ENCODE measurements at places on chromosomes 1 and 21. TPM values are rescaled to one million over a fixed set of nuclear protein-coding genes. Genes with fewer than 3 reads are reported as not detected.

DNA sequence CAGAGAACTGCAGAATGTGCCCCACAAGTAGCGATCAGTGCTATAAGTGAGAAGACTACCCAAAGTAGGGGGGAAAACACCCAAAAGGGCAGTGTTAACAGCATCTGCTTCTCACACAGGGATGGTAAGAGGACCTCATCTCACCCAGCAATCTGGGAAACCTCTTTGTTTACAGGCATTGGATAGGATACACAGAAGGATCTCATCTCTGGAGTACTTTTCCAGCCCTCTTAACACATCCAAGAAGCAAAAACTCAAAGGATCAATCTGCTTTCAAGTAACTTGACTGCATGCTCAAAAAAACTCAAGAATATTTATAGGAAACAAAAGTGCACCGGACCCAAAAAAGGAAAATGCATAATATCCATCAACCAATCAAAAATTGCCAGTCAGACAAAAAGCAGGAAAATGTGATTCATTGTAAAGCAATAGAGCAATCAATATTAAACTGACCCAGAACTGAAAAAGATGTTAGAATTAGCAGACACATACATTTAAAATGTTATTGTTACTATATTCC, 311.0 kb upstream of the CXADR start:
- DNase-seq: no peak

DNA sequence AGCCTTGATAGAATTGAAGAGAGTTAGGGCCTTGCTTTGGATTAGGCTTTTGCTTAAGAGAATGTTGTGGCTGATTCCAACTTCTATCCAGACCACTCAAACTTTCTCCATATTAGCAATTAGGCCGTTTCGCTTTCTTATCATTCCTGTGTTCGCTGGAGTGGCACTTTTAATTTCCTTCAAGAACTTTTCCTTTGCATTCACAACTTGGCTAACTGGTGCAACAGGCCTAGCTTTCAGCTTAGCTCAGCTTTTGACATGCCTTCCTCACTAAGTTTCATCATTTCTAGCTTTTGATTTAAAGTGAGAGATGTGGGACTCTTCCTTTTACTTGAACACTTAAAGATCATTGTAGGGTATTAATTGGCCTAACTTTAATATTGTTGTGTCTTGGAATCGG, 183.6 kb upstream of the L1TD1 start:
- DNase-seq: peak; percentile 70

- DNase-seq: peak; percentile 19
These were observed 86.8 kb downstream of the LRRC8C start for GRCh38 chr1:89719502-89720306.

GRCh38 chr1:7294636-7295035, 476.5 kb upstream of the VAMP3 start:
- DNase-seq: no peak

GRCh38 chr1:173114346-173114745, 63.6 kb upstream of the TNFSF18 start:
- no peak for DNase-seq

DNA sequence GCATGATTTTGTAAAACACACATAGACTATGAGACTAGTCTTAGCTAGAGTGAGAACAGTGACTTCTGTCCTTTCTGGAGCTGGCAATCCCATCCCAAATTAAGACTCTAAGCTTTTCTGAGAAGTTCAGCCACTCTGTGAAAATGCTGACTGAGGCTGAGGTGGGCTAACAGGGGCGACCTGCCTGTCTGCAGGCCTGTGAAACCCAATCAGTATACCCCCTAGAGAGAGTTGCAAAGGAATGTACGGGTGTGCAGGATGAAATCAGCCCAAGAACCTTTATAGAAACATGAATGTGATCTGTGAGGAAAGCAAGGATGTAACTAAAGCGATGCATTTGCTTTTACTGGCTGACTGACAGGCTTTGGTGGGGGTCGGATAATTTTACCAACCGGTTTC, 16.0 kb upstream of the TBX15 start:
- DNase-seq: no peak

TMPRSS2 gene
- total RNA-seq: 32.8 TPM

- peak; percentile 79 for DNase-seq
These were observed 27.5 kb downstream of the ATP8B2 start for GRCh38 chr1:154352581-154353459.

- peak; percentile 88 for DNase-seq
These were observed 22.7 kb downstream of the PGM1 start for GRCh38 chr1:63615768-63616420.

- DNase-seq: no peak
These were observed 8.2 kb downstream of the TNN start for GRCh38 chr1:175075572-175076568.

GRCh38 chr1:60133848-60134247, 60.3 kb upstream of the C1orf87 start:
- DNase-seq: no peak

SERPINC1 gene
- total RNA-seq: 0.41 TPM

C1orf167 gene
- total RNA-seq: 4.2 TPM

DNA sequence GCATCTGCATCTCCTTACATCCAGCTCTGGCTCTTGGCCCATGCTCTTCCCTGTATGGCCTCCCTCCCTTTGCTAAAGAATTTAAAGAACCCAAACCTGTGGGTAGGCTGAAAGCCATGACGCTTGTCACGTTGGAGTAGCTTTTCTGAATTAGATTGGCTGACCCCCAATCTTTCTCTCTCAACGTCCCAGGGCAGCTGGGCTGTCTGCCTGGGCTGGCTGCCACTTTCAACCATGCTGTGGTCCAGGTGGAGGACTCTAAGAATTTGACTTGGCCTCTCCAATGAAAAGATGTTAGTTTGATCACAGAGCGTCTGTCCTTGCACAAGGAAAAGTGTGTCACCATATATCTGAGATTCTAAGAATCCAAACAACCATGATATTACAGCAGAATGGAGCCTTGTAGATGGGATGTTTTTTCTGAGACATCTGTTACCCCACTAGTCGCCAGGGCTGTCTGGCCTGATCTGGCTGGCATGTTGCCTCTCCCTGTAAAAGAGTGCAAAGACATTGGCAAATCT, 6.5 kb upstream of the IGSF3 start:
- no peak for DNase-seq

CYP4A11 gene
- 23.0 TPM for total RNA-seq

GRCh38 chr1:107003972-107004371, 52.5 kb upstream of the PRMT6 start:
- DNase-seq: no peak

- DNase-seq: peak; percentile 96
These were observed 14.8 kb upstream of the WASF2 start for GRCh38 chr1:27504588-27505419.

DNA sequence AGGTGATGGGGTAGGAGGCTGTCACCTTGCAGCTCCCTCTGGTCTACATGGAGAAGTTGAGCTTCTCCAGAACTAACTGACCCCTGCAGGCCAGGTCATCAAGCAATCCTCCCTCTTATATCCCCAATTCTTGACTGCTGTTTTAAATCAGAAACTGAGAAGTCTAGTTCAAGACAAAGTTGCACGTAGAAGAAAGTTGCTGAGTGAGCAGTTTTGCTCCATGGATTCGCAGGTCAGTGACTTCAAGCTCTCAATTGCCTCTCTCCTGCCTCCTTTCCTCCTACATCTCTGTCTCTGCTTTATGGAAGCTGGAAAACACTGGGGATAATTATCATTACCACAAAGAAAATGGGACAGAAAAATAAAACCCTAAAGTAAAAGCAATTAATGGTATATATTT, 32.8 kb upstream of the GBP5 start:
- DNase-seq: peak; percentile 8

GRCh38 chr1:224621813-224622682, 5.9 kb downstream of the CNIH3 start:
- no peak for DNase-seq

- DNase-seq: no peak
These were observed 67.3 kb upstream of the KCNJ6 start for GRCh38 chr21:37983336-37984095.

SYPL2 gene
- 6.7 TPM for total RNA-seq

DNA sequence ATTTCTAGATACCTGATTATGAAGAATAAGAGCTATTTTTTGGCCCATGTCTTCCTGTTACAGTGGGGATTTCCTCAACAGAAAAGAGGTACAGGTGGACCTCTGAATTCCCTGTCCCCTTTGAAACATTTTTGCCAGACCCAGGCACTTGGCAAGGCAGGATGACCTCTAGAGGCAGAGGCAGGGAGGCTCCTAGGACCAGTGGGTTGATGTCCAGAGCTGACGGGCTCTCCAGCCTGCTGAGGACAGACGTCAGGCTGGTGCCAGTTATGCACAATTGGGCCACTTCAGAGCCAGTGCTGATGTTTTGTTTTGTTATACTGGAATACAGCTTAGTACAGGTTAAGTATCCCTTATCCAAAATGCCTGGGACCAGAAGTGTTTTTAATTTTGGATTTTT, 18.5 kb upstream of the A3GALT2 start:
- no peak for DNase-seq

RGSL1 gene
- not detected for total RNA-seq

DNA sequence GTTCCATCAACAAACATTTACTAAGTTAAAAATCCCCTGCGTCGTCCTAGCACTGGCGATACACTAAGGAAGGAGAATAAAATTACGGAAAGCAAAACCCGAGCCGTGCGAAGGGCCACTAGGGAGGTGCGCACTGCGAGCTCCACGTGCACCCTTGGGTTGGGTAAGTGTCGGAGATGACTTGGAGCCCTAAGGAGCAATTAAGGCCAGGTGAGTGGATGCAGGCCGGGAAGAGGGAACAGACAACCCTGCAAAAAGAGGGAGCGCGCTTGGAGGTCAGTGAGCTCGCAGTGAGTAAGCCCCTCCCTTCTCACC, 704 bp downstream of the WDR4 start:
- no peak for DNase-seq

- no peak for DNase-seq
These were observed 145.1 kb upstream of the EDN2 start for GRCh38 chr1:41629571-41629970.

TBX19 gene
- total RNA-seq: 2.0 TPM

GRCh38 chr1:27116697-27117096, 38.2 kb downstream of the SLC9A1 start:
- no peak for DNase-seq

DNA sequence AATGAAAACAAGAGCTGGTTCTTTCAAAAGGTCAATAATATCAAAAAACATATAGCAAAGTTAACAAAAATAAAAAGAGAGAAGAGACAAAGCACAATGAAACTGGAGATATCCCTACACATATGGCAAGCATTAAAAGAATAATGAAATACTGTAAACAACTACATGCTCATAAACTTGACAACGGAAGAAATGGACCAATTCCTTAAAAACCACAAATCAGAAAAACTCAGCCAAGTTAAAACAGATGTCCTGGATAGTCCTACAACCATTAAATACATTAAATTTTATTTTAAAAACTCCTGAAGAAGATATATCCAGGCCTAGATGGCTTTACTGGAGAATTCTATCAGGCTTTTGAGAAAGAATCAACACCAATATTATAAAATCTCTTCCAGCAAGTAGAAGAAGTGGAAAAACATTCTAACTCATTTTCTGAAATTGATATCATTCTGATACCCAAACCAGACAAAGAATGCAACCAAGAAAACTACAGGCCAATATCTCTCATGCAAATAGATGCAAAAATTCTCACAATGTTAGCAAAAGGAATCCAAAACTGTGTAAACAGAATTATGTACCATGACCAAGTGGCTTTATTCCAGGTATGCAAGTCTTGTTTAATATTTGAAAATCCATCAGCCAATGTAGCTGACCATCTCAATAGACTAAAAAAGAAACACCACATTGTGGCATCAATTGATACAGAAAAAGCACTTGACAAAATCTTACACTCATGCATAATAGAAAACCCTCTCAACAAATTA, 56.1 kb upstream of the LRRC7 start:
- DNase-seq: no peak

GRCh38 chr21:37675202-37675801, 241.0 kb downstream of the KCNJ6 start:
- DNase-seq: peak; percentile 71

DNA sequence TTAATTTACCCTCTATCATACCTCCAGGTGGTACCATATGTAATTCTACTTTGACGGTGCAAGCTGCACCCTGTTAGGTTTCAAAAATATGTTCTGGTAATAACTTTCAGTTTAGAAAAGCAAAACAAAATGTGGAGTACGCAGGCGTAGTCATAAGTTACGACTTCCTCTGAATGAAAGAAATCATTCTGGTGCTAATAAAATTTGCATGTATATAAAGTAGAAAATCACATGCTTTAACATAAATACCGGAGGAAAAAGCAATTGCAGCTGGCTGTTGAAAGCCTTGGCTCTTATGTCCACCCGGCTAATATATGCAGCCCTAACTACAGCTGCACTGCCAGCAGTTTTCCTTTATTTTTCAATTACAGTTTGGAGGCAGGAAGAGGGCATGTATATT, 65.2 kb upstream of the TMPRSS15 start:
- no peak for DNase-seq

DNA sequence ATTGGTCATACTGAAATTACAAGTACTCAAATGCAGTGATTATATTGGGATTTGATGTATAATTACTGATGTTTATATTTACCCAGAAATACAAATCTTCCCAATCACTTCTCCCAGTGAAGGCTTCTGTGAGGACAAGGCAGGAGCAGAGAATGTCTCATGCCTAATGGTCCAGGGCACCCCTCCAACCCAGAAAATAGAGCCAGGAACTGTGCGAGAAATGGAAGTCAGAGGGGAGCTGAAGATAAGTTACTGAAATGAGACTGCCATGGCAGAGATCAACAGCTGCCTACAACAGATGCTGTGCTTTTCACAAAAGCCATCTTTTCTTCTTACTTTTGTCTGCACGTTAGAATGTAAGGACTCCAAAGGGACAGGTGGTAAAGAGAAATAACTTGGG, 171.2 kb downstream of the TTLL7 start:
- DNase-seq: no peak

ZNF695 gene
- 0.44 TPM for total RNA-seq

DNA sequence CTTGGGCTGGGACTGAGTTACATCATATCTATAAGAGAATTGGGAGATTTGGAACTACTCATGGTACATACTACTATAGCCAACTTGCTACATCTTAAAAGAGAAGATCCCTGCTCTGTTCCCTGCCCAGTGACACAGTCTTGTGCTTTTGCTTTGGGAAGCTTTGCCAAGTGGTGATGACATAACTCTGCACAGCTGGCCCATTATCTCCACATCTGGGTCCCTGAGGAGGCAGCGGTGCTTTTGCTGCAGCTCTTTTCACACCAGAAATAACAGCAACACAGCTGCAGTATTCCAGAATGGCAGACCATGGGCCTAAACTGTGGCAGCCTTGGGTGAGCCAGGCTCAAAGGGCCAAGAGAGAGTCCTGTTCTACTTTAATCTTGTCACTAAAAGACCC, 296.0 kb downstream of the HHAT start:
- DNase-seq: no peak

SLAMF6 gene
- 5.5 TPM for total RNA-seq

GRCh38 chr1:78447086-78447485, 43.7 kb upstream of the PTGFR start:
- no peak for DNase-seq

GRCh38 chr1:29682919-29683295, 446.6 kb downstream of the PTPRU start:
- peak; percentile 6 for DNase-seq

DNA sequence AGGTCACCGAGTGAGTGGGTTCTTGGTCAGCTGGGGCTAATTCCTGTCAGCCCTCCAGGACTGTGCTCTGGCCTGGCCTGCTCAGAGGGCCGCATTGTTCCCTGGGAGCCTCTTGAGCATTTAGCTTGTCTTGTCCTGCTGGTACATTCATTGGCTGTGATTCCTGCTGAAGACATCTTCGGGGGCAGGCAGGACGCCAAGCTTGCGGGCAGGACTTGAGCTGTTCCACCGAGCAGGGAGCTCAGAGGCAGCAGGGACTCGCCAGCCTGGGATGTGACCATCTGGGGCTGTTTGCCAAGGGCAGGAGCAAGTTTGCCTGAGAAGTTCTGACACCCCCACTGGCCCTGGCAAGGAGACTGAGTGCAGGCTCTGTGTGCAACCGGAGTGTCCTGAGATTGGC, 7.0 kb upstream of the SLC26A9 start:
- DNase-seq: no peak
